Activated T-cell treated with anti-CD3 and anti-CD28 coated beads, Interleukin-2, amount 50 U/mL, for 72 hours (primary cell): ENCODE measurements at places on chromosomes 1 and 21. TPM values are rescaled to one million over a fixed set of nuclear protein-coding genes. Genes with fewer than 3 reads are reported as not detected.
A peak's percentile ranks its signal among the peaks of the same experiment; 100 is the strongest.

- no peak overlapping the region for H3K27ac ChIP-seq
- no peaks in the 10 kb centered on the region for H3K4me1 ChIP-seq
- DNase-seq: no peak
- H3K27me3 ChIP-seq: peaks cover 13% of the 10 kb centered on the region
Observed at GRCh38 chr1:162147760-162148159, 78.3 kb downstream of the NOS1AP start.

- H3K27me3 ChIP-seq: no peaks in the 10 kb centered on the region
- no peak overlapping the region for H3K27ac ChIP-seq
- H3K4me1 ChIP-seq: no peaks in the 10 kb centered on the region
- H3K36me3 ChIP-seq: no peaks in the 10 kb centered on the region
- no peak overlapping the region for H3K4me3 ChIP-seq
Observed at GRCh38 chr1:59418363-59419144, 121.7 kb downstream of the FGGY start.

DNA sequence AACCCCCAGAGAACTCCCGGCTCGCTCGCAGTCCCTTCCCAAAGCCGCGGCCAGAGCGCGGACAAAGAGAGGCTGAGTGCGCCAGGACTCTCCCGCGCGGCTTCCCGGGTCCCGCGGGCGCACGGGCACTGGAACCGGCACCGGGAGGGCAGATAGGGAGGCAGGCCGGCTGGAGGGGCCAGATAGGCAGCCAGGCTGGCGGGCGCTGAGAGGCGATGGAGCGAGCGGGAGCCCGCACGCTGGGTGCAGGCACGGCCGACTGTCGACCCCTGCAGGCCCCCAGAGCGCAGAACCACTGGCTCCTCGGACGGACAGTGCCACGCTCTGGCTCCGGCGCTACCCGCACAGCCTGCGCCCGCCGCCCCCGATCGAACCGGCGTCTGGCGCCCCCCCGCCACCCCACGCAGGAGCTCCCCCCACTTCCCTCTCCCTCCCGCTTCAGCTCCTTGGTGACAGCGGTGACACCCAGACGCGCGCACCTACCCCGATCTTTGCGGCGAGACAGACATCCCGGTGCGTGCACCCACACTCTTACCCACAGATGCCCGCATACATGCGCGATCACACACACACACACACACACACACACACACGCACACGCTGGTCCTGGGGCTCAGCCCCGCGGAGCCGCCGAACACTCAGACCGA lies 534 bp downstream of the SLC6A9 start:
- peak overlapping the region; percentile 90 for H3K4me3 ChIP-seq
- H3K4me1 ChIP-seq: peaks cover 38% of the 10 kb centered on the region

DNA sequence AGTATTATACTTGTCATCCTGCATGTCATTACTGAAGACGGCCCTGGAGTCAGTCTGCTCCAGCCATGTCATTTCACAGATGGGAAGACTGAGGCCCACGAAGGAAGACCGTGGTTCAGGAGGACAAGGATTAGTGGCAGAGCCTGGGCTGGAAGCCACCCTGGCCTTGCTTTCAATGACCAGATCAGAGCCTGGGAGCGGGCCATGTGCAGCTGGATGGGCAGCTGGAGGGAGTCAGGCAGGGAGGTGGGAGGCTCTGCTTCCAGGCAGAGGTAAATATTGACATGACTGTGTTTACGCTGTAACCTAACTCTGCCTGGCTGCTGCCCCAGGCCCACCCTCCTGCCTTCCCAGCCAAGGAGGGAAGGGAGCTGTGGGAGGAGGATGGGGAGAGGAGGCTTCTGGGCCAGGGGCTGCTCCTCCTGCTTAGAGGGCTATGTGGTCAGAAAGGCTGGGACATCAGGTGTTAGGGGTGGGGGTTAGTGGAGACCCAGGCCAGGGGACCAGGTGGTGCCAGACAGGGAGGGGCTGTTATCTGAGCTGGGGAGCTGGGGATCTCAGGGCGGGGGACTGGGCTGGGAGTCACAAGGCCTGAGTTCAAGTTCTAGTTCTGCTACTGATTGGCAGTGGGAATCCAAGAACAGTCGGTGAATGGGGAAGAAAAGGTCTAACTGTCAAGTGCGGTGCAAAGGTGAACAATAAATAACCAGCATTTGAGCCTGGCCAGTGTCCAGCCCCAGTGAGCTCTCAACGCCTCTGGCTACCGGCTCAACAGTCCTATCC lies 48.5 kb upstream of the ECE1 start:
- DNase-seq: no peak
- H3K27me3 ChIP-seq: no peaks in the 10 kb centered on the region
- peaks cover 99% of the 10 kb centered on the region for H3K4me1 ChIP-seq
- peak overlapping the region; percentile 55 for H3K27ac ChIP-seq
- H3K36me3 ChIP-seq: peaks cover 8% of the 10 kb centered on the region

DNA sequence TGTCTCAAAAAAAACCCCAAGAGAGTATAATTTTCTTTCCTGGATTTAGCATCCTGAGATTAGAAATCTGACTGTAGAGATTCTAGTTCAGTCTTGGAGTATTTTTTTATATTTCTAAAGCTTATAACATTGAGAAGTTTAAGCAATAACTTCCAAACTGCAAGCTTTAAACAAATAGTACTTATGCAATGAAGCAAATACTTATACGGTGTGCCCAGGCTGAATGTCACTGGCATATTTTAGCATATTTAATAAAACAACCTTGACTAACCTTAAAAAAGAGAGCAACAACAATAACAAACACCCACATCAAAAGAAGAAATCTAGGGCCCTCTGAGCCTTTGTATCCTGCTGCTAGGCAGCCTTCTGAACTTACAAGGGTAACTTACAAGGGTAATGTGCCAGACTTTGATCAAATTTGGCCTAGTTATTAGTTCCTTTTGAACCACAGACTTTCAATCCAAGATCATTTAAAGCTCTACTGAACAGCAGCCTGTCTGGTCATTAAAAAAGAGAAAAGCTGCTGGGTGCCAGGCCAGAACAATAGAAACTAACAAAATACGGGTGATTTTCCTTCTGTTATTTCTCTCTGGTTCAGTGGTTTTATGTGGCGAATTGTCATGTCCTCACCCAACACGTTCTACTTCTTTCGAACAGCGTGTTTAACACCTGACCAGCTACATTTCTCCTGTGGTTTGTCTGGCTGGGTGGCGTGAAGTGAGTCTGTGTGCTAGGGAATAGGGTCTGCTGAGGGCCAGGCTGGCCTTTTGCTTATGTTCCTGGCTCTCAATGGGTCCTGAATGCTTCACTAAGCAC lies 16.2 kb downstream of the MTOR start:
- H3K27me3 ChIP-seq: no peaks in the 10 kb centered on the region
- H3K4me1 ChIP-seq: no peaks in the 10 kb centered on the region
- peak overlapping the region; percentile 61 for H3K27ac ChIP-seq
- H3K4me3 ChIP-seq: no peak overlapping the region

DNA sequence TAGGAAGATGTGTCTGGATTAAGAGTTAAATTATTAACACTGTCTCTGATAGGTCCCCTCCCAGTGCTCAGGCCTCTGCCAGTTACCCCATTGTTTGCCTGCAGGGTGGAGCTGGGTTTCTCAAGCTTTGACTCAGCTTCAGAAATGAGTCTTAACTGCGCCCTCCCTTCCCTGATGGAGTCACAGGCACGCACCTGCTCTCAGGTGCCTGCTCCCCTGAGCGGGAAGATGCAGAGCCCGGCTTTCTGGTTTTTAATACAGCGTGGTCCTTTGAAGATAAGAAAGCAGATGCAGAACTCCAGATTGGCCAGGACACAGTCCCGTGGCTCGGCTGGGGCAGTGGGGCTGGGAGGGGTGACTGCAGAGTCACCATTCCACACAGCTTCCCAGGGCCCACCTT lies 3.2 kb upstream of the SPRR4 start:
- no peak for DNase-seq
- H3K4me1 ChIP-seq: no peaks in the 10 kb centered on the region
- H3K27ac ChIP-seq: no peak overlapping the region
- H3K36me3 ChIP-seq: no peaks in the 10 kb centered on the region
- H3K4me3 ChIP-seq: no peak overlapping the region

DNA sequence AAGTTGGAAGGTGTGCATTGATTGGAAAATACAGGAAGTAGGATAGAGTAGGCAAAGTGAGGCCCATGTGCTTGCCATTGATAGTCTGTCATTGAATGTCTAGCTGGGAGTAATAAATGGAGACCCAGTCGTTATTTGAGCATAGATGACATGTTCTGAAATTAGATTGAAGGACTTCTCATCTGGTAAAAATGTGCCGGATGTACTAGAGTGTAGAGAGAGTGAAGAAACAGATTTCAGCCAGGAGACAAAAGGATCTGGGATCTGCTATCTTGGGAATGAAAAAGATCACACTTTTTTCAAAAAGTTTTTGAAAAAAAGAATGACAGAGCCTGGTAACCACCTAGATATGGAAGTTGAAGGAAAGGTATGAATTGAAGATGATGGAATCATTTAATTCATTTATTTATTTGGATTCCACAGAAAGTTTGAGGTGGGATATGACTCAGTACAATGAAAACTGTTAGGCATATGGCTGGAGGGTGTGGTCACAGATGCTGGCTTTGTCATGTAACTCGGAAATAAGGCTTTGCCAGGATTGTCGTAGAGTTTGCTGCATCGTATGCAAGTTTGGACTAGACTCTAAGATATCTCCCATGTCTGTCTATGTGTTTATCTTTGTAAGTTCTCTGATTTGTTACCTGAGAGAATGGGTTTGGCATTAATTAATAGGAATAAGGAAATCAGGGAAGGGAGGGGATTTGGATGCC lies 137.1 kb downstream of the PBX1 start:
- no peaks in the 10 kb centered on the region for H3K36me3 ChIP-seq
- no peak overlapping the region for H3K27ac ChIP-seq
- no peaks in the 10 kb centered on the region for H3K27me3 ChIP-seq
- no peak for DNase-seq
- no peak overlapping the region for H3K4me3 ChIP-seq

DNA sequence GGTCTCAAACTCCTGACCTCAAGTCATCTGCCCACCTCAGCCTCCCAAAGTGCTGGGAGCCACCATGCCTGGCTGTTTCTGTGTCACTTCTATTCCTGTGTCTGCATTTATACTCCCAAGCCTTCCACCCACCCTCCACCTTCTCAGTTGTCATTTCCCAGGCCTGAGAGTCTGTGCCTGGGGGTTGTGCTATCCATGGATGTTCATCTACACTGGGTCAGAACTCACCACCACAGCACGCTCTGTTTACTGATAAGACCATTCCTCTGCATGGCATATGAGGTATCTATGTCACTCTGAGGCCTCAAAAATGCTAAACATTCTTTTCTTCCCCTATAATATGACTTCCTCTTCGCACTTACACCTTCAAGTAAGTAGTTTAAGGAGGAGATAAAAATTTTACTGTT lies 6.1 kb downstream of the NENF start:
- peaks cover 20% of the 10 kb centered on the region for H3K4me1 ChIP-seq
- H3K27me3 ChIP-seq: no peaks in the 10 kb centered on the region
- H3K27ac ChIP-seq: no peak overlapping the region
- no peaks in the 10 kb centered on the region for H3K36me3 ChIP-seq
- H3K4me3 ChIP-seq: no peak overlapping the region
- DNase-seq: no peak

- H3K27ac ChIP-seq: no peak overlapping the region
- peaks cover 10% of the 10 kb centered on the region for H3K27me3 ChIP-seq
- H3K4me3 ChIP-seq: no peak overlapping the region
- peaks cover 3% of the 10 kb centered on the region for H3K36me3 ChIP-seq
- H3K4me1 ChIP-seq: no peaks in the 10 kb centered on the region
Observed at GRCh38 chr1:54556110-54556509, 8.1 kb downstream of the ACOT11 start.

DNA sequence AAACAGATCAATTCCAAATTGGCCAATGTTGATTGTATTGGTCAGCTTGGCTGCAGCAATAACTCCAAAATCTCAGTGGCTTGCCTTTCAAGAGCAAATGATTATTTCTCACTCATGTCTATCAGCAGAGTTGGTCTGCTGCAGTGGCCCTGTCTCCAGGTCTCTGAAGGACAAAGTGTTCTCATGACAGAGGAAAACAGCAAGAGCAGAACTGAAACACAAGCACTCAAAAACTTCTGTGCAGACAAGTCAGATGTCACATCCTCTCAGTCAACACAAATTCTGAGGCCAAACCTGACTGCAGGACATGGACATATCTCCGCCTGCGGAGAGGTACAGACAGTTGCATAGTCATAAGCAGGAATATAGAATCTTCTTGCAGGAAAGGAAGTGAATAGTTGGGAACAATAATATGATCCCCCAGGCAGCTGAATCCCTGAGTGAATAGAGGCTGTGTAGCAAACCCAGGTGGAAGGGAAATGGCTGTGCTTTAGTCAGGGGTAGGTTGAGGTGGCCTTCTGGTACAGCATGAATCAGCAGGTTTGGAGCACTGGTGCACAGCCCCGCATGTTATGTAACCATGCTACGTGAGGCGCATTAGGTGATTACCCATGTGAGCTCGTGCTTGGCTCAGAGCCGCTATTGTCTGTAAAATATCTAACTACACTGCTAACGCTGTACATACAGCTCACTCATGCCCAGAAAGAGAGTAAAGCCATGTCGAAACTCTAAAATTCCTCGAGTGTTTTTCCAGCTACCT lies 17.1 kb upstream of the UBE2U start:
- no peak overlapping the region for H3K4me3 ChIP-seq
- peaks cover 8% of the 10 kb centered on the region for H3K27me3 ChIP-seq
- H3K36me3 ChIP-seq: no peaks in the 10 kb centered on the region
- peaks cover 4% of the 10 kb centered on the region for H3K4me1 ChIP-seq

- no peak overlapping the region for H3K27ac ChIP-seq
- no peaks in the 10 kb centered on the region for H3K27me3 ChIP-seq
- no peak overlapping the region for H3K4me3 ChIP-seq
- no peak for DNase-seq
Observed at GRCh38 chr1:182383934-182384333, 7.7 kb downstream of the GLUL start.

- H3K27me3 ChIP-seq: no peaks in the 10 kb centered on the region
- DNase-seq: no peak
- H3K36me3 ChIP-seq: no peaks in the 10 kb centered on the region
- no peak overlapping the region for H3K27ac ChIP-seq
- H3K4me1 ChIP-seq: peaks cover 15% of the 10 kb centered on the region
Observed at GRCh38 chr1:22111115-22111514, 31.8 kb downstream of the WNT4 start.

GRCh38 chr1:199546323-199546722 lies 481.2 kb upstream of the NR5A2 start:
- no peaks in the 10 kb centered on the region for H3K27me3 ChIP-seq
- DNase-seq: no peak

The CD1C gene
- not detected for total RNA-seq

The KRTAP12-2 gene
- not detected for total RNA-seq

The ATP6V1G3 gene
- total RNA-seq: not detected

The BRDT gene
- not detected for total RNA-seq

The USH2A gene
- total RNA-seq: not detected

The F13B gene
- total RNA-seq: not detected

The SLC9C2 gene
- total RNA-seq: not detected

The KPRP gene
- not detected for total RNA-seq

The OPRD1 gene
- total RNA-seq: not detected

The ARHGEF10L gene
- total RNA-seq: not detected

The KCNN3 gene
- 0.10 TPM for total RNA-seq

The GPR37L1 gene
- total RNA-seq: not detected

The STPG1 gene
- 17.8 TPM for total RNA-seq

The C8B gene
- total RNA-seq: not detected
